ENCODE measurements at places on chromosomes 3 and 15. TPM values are rescaled to one million over a fixed set of nuclear protein-coding genes. Genes with fewer than 3 reads are reported as not detected.

GRCh38 chr3:168002786-168003368 lies 92.8 kb downstream of the GOLIM4 start:
- no peak overlapping the region for H3K27ac ChIP-seq
- H3K4me3 ChIP-seq, result no peak overlapping the region
- H3K27me3 ChIP-seq, result no peaks in the 10 kb centered on the region
- no peaks in the 10 kb centered on the region for H3K36me3 ChIP-seq
- no peak for DNase-seq

DNA sequence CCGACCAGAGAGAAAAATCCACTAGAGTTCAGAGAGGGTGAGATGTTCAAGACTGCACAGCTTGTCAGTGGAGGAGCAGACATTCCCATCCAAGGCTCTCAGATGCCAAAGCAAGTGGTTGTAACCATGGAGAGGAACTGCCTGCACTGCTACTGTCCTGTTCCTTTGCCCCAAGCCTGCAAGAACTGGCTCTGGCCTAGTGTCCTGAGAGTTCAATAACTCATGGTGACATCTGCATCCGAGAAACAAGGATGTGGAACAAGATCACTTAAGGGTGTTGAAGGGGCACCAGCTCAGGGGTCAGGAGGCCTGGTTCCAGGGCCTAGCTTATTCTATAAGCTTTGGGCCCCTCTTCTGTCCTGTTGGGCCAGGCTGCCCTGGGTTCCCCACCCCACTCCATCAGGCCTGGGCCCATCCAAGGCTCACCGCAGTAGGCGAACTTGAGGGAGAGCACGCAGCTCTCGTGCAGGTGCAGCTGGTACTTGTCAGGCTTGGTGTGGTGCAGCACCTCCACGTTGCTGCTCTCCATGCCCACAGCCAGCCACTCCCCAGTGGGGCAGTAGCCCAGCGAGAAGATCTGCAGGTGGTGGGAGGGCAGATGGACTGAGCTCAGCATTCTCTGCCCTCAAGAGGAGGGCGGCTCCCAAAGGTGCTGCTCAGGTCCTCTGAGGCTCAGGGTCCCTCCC lies 45.6 kb downstream of the TLE3 start:
- H3K36me3 ChIP-seq, result peaks cover 28% of the 10 kb centered on the region
- H3K27ac ChIP-seq, result no peak overlapping the region
- no peaks in the 10 kb centered on the region for H3K4me1 ChIP-seq
- peak; percentile 35 for DNase-seq
- no peak overlapping the region for H3K4me3 ChIP-seq
- H3K27me3 ChIP-seq, result no peaks in the 10 kb centered on the region

The SCN11A gene
- 0.48 TPM for total RNA-seq

The APOD gene
- total RNA-seq, result 1,247 TPM
